Ovary (tissue), 10 donors: ENCODE measurements at places on chromosomes 6 and 20. TPM values are rescaled to one million over a fixed set of nuclear protein-coding genes. Genes with fewer than 3 reads are reported as not detected.

PGC gene
- total RNA-seq = not detected

DNA sequence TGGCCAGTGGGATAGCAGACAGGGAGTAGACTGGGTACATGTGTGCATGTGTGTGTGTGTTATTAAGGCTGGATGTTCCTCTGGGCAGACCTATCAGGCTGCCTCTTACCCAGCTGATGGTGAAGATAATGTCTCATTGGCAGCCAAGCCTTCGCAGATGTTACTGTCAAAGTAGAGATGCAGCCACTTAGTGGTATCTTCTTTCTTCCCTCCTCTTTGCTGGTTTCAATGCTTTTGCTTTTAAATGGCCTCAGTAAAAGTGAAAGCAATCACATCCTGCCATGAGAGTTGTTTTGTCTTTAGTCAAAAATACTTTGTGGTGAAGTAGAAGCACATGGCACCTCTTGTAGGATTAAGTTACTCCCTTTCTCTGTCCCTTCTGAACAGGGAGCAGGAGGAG lies 57.5 kb downstream of the SNRNP48 start:
- DNase-seq = no peak

- peak; percentile 89 for DNase-seq
Observed at GRCh38 chr6:31356946-31357466, at the start of gene HLA-B. TSS of gene HLA-B (minus strand) at chr6:31357179. CDS start at chr6:31357158, 21 bp downstream.

DNA sequence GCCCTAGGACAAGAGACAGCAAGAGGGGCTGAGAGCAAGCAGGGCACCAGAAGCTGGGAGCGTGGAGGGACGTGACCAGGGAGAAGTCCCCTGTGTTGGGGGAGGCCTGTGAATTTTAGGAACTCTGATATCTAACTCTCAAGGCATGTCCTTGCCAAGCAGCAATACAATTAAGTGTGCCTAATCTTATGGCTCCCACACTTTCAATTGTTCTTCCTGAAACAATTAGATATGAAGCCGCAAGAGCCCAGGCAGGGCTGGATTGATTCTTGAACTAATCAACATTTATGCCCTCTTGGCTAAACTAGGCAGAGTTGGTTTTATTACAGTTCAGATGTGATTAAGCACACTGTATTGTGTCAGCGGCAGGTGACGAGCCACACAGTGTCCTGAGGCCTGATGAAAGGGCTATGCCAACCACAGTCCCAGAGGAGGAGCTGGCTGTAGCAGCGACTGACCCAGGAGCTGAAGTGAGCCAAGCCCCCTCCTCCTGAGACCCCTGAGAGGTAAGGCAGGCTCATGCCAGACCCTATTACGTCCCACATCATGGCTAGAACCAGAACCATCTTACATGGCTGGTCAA lies 4.2 kb upstream of the MAVS start:
- no peak for DNase-seq

GSTA2 gene
- total RNA-seq = not detected

LY6G6C gene
- not detected for total RNA-seq

RPL7L1 gene
- 60.1 TPM for total RNA-seq

C6orf163 gene
- total RNA-seq = 3.9 TPM

DNA sequence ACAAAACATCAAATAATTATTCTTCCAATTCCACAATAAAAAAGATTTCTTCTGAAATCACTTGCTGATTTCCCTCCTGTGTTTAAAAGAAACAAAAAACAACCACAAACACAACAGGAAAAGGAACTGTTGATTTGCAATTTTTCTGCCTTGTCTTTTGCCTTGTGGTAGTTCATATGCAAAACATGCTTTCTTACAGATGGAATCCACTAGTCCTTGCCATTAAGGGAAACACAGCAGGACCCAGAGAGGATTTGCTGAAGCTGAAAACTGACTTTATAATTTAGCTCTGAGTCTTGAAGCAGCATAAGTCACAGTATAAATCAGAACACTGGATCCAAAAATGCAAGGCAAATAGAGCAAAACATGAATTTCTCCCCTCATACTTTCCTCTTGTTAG lies 328.8 kb downstream of the PHF3 start:
- no peak for DNase-seq

- DNase-seq = no peak
Observed at GRCh38 chr6:2799936-2800527, 34.8 kb downstream of the WRNIP1 start.

- no peak for DNase-seq
Observed at GRCh38 chr20:32538526-32538939, 46.6 kb downstream of the NOL4L start.

BNIP5 gene
- total RNA-seq = 0.12 TPM

GNAS-AS1 gene
- 0.18 TPM for total RNA-seq

- no peak for DNase-seq
Observed at GRCh38 chr6:114762145-114762544, 419.3 kb upstream of the HS3ST5 start.

- no peak for DNase-seq
Observed at GRCh38 chr20:32792731-32793458, 26.9 kb upstream of the MAPRE1 start.

- no peak for DNase-seq
Observed at GRCh38 chr6:142805042-142805441, 139.9 kb downstream of the HIVEP2 start.

DNA sequence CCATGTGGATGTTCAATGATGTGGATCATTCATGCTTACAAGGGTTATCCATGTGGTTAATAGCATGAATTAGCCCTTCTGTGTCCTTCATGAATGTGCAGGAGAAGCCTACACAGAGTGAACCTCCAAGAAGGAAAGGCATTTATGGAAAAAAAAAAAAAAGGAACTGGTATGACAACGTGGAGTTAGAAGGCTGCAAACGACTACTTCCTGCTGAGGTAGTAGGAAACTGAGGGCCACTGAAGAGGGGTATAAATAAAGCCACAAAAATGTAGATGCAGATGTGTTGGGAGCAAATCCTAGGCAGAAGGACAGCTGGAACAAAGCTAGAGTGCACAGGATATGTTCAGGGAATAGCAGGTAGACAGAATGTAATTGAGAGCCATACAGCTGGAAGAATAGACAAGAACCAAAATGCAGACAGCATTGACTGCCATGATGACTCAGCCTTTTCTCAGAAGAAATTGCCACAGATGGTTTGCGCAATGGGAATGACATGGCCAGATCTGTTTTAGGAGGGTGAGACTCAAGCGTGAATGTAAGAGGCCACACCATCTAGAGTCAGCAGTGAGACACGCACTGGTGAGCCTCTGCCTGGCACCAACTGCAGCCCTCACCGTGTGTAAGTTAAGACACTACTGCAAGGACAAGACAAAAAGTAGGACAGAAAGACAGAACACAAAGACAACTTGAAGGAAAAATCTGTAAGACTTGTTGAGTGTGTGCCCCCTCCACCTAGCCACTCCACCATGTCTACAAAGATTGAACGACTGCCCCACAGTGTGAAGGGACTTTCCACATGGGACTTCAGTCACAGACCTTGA lies 79.8 kb downstream of the KIF13A start:
- no peak for DNase-seq

DNA sequence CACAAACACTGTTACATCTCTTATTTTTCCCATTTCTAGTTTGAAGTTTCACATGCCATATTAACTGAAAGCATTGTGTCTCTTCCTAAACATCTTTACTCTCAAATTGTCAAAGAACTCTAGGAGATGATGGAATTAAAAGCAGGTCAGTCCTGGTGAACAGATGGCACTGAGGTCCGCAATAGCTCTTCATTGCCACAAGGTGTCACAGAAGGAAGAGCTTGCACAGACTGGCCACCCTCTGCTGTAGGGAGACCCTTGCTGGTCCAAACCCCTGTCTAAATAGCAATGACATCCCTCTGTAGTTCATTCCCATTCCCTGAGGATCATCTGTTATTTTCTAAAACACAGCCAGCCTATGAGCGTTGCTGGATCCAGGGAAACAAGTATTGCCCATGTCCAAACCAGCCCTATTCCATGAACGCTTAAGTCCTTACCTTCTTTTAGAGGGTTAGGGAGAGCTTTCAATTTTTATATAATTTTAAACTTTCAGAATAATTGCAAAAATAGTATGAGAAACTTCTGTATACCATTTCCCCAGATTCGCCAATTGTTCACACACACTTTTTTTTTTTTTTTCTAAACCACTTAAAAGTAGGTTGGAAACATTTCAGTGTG lies 10.1 kb upstream of the HDAC2 start:
- no peak for DNase-seq

- peak; percentile 86 for DNase-seq
Observed at GRCh38 chr20:63973636-63974401, 4.1 kb upstream of the ZNF512B start.

CALHM6 gene
- 8.5 TPM for total RNA-seq

DNA sequence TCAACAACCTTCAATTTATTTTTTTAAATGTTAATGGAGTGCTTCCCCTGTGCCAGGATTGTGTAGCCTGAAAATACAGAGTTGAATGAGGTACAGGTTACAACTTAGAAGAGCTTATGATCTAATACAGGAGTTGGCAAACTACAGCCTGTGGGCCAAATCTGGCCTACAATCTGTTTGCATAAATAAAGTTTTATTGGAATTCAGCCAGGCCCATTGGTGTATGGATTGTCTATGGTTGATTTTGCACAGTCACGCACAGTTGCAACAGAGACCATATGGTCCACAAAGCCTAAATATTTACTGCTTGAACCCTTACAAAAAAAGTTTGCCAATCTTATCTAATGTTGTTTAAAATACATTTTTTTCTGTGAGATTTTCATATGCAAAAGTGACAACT lies 177.3 kb upstream of the CCN2 start:
- no peak for DNase-seq

DNA sequence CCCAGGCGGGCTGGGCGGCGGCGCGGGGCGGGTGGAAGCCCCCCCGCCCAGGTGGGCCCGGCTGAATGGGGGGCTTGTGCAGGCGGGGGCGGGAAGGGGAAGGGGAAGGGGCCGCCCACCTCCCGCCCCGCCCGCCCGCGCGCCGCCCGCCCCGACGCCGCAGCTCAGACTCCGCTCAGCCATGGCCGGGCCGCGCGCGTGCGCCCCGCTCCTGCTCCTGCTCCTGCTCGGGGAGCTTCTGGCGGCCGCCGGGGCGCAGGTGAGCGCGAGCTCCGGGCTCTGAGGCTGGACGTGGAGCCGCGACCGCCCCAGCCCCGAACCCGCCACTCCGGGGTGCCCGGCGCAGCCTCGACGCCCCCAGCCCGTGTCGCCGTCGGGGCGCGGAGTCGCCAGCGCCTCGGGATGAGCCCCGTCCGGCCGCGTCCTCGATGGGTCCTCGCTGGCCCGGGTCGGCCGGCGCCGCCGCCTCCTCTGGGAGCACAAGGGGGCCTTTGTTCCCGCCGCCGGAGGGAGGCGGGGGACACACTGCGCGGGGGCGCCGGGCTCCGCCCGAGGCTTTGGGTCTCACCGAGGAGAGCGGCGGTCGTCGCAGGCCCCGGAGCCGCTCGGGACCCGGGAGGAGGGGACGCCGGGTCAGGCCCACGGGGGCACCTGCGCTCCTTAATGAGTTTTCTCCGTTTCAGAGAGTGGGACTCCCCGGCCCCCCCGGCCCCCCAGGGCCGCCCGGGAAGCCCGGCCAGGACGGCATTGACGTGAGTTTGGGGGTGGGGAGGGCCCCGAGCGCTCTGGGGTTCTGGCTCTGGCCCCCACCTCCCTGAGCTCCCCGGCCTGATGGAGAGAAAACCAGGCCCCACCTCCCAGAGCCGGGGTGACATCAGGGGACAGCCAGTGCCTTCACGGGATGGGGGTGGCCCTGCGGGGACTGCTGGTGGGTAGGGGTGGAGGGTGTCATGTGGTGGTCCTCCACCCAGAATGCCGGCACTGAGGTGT lies at the start of gene COL9A3:
Gene COL9A3 (plus strand): TSS at position 167 of the 990 bp plus-strand sequence. CDS start 15 bp downstream, at position 182.
- DNase-seq = no peak

RUNX2 gene
- 4.9 TPM for total RNA-seq

DNA sequence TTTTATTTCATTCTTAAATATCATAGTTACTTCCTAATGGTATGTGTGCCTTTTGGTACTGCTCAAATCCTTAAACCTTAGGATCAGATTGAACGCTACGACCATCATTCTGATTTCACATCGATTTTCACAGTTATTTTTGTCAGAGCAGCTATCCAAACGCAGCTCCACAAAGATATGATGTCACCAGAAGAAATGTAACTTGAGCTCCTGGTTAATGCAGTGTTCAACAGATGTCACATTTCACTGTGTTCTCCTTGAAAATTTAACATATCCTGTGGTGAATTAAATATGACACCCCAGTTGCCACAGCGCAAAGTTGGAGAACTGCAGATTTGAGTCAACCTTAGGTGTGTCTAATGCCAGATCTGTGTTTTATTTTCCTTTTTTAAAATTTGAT lies 81.4 kb downstream of the CTNNBL1 start:
- DNase-seq = no peak

GRCh38 chr6:94129926-94130325 lies 710.6 kb upstream of the EPHA7 start:
- no peak for DNase-seq

DNA sequence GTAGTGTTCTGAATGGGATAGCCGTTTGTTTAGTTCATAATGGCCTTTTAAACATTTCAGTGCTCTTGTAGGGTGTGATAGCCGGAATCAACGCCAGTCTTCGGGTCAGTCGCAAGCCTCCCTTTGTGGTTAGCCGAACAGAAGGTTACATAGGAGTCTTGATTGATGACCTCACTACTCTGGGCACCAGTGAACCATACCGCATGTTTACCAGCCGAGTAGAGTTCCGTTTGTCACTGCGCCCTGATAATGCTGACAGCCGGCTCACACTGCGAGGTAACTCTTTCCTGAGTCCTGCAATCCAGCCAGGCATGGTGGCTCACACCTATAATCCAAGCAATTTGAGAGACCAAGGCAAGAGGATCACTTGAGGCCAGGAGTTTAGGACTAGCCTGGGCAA lies 20.4 kb downstream of the MTO1 start:
- no peak for DNase-seq

- DNase-seq = no peak
Observed at GRCh38 chr20:38024496-38024895, 8.8 kb downstream of the TTI1 start.
